Choroid plexus epithelial cell (primary cell): ENCODE measurements at places on chromosomes 11 and 22.

DNA sequence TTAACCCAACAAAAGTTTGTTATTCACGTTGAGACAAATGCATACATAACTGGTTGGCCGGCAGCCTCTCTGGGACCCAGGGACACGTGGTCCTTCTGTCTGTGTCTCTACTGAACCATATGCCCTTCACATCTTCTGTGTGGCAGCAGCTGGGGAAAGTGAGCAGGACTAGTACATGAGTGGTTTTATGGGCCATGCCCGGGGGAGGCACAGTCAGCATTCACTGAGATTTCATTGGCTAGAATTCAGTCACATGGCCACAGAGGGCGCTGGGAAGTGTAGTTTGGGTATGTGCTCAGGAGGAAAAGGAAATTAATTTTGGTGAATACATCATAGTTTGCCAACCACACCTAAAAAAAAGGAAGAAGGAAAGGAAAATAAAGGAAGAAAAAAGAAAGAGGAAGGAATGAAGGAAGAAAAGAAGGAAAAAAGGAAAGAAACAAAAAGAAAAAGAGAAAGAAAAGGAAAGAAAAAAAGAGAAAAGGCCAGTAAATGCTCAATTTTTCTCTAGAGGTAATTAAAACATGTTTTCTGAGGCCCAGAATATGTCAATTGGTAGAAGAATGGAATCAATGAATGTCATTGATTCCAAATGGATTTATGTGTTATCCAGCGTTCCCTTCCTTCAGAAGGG is 55.9 kb upstream of the KIRREL3 start:
- DNase-seq: no peak

DNA sequence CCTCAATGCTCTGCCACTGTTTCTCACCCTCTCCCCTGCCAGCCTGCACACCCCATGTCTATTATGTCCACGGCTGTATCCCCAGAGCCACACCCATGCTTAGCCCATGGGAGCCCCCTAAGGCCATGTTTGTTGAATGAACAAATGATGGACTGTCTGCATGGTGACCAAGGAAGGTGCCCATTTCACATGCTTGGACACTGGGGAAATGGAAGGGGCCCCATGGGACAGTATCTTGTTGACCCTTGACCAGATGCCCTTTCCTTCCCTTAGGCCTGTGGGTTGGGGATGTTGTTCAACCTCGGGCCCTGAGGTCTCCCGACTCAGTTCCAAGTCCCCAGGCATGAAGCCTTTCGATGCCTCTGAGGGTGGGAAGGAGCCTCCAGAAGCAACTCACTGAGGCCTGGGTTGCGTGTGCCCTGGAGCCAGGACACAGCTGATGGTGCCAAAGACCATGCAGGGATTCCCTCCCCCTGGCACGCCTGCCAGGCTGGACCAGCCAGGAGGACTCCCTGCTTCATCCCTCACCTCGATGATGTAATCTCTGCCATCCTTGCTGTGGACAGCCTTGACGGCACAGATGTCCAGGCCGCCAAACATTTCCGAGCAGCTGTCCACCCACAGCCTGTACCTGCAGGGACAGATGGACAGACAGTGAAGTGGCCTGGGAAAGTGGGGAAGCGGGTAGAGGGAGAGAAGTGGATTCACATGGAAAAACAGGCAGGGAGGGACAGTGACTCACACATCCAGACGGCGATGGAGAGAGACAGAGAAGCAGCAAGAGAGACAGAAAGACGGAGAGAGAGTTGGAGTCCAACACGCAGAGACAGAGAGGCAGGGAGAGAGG is 58.9 kb downstream of the FBXO7 start:
- peak; percentile 26 for DNase-seq

DNA sequence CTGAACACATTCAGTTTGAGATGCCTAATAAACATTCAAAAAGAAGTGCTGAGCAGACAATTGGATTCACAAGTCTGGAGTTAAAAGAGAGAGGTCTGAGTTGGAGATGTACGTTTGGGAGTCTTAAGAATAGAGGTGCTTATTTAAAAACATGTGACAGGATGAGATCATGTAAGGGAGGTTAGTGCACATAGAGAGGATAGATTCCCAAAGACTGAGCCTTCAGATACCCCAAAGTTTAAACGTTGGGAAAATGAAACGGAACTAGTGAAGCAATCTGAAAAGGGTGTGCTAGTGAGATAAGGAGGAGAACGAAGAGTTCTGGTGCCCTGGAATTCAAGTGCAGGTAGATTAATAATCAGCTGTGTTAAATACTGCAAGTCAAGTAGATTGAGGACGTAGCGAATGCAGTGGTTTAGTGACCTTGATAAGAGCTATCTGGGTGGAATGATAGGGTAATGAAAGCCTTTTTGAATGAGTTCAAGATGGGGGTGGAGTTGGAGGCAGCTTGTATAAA is 63.7 kb downstream of the HIPK3 start:
- DNase-seq: no peak

GRCh38 chr11:124898263-124898680 is 607 bp upstream of the ROBO4 start:
- peak; percentile 89 for DNase-seq

DNA sequence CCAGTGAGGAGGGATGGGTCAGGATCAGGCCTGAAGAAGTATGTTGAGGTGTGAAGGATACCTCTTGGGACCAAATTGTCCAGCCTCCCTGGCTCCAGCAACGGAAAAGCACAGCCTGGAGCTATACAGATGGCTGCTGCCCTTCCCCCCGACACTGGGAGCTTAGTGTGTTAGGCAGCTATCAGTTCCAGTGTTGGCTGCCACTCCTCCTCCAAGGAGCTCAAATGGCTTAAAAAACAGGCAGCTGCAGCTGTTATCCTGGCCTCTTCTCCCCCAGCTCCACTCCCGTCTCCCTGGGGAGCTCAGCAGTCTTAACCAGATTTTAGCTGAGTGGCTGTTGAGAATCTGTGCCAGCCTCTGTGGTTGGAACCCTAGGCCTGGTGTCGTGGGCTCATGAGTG is 225.0 kb downstream of the JRKL start:
- no peak for DNase-seq

GRCh38 chr22:37660709-37661045 is 2.2 kb downstream of the PDXP start:
- DNase-seq: no peak

DNA sequence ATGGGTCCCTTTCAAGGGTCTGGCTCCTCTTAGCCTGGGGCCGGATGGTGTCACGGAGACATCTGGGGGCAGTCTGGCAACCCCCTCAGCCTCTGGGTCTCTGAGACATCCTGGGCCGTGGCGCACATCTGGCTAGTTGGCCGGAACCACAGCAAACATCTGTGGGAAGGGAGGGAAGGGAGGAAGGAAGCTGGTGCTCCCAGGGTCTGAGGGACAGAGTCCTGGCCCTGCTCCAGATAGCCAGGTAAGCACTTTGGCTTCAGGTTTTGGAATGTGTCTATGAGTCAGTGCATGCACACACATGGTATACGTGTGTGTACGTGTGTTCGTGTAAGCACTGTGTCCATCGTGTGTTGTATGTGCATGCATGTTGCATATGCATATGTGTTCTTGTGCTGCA is 225.1 kb downstream of the MN1 start:
- no peak for DNase-seq

DNA sequence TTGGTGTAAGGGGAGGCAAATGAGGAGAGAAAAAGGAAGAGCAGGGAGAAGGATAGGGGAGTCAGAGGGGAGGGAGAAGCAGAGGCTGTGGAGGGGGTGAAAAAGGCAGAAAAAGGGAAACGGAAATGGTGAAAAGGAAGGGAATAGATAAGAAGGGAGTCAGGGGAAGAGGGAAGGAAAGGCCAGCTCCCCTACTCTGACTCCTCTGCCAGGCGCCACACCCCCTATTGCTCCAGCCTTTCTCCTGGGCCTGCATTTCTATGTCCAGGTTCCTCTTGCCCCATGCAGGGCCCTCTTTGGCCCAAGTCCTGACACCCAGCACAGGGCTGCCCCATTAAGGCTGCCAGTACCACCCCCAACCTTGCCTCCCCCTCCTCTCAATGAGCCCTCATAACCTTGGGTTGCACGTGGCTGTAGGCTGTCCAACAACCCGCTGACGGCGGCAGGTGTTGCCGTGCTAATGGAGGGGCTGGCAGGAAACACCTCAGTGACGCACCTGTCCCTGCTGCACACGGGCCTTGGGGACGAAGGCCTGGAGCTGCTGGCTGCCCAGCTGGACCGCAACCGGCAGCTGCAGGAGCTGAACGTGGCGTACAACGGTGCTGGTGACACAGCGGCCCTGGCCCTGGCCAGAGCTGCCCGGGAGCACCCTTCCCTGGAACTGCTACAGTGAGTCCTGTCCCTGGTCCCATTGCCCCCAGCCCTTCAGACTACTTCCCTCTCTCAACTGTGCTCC is 3.4 kb upstream of the NHERF4 start:
- DNase-seq: no peak

DNA sequence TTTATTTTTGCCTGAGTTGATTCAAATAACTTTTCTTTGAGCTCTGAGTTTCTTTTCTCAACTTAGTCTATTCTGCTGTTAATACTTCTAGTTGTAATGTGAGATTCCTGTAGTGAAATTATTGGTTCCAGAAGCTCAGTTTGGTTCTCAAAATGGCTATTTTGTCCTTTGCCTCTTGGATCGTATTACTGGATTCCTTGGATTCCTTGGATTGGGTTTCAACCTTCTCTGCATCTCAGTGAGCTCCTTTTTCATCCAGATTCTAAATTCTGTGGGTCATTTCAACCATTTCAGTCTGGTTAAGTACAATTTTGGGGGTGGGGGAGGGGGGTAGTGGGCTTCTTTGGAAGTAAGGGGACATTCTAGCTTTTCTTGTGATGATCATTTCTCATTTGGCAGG is 341.1 kb upstream of the CNTN5 start:
- DNase-seq: no peak

DNA sequence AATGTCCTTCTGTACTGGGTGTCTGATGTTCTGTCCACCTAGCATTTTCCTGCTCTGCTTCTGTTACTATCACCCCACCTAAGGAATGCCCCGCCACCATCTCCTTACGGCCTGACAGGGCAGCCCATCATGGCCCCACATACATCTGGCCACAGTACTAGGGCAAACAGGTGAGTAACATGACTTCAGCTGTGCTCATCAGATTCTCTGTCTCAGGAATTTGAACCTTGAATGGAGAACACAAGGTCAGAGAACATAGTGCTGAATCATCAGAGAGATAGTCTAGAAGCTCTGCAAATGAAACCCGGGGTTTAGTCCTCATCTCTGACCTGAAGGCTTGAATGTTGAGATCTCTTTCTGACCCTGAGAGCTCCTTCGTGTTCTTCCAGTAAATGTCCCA is 32.4 kb downstream of the ZC3H12C start:
- DNase-seq: peak; percentile 98

DNA sequence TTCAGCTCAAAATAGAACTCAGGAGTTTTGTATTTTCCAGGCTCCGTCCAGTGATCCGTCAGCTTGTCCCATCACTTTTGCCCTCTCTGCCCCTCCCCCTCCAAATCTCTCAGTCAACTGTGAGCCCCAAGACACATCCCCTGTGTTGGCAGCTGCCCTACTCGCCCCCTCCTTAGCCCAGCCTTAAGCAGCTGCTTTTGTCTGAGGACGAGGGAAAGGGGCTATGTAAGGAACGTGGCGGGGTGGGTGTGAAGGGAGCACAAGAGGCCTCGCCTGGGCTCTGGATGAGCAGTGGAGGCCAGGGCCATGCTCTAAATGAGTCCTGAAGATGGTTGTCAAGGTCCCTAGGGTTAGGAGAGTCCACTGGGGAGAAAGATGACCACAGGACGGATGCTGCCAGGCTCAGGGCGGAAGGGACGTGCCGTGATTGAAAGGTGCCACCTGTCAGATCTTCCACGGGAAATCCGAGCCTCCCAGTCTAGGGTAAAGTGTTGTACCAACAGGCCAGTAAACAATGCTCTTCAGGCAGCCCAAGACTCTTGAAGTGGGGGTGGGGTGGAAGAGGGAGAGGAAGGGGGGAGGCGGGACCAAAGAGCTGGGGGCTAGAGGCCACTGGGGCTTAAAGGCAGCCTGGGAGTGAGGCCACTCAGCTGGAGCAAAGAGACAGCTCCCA is at the start of gene SMTNL1:
Gene SMTNL1, plus strand, starts transcription at position 649 of the 673 bp plus-strand sequence. CDS start 5,048 bp downstream, outside the sequence.
- no peak for DNase-seq

- no peak for DNase-seq
These were observed 5.1 kb downstream of the FLRT1 start for GRCh38 chr11:64040684-64041322.

- no peak for DNase-seq
These were observed 6.2 kb upstream of the IL17REL start for GRCh38 chr22:50018608-50019285.

DNA sequence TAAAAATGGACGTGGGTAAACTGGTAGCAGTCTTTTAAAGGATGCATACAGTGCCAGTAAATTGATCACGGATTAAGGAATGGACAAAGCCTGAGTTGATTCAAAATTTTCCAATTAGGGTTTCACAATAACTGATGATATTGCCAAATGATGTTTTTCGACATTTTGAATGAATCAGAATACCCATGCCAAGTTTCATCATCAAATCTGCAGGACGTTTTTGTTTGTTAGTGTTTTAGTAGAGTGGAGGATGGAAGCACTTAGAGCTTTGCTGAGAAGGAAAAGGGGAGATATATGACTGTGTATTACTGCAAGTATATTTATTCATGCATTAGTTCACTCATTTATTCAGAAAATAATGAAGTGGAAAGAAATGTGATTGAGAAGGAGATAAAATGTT is 78.3 kb downstream of the SLC17A6 start:
- no peak for DNase-seq

GRCh38 chr22:28024422-28024888 is 105.4 kb upstream of the PITPNB start:
- no peak for DNase-seq

DNA sequence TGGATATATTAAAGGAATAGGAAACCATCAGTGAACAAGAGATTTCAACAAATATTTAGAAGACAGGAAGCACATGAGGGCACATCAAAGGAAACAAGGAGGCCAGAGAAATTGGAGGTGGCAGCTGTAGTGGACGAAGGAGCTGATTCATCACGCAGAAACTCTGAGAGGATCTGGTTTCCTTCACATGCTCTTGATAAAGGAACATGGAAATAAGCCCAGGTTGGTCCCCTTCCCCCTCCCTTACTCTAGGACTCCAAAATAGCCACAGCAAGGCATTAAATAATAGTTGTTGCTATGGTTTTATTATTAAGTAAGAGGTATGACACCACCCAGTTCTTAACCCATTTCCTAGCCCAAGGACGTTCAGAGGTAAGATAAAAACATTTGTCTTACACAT is 11.3 kb downstream of the IZUMO1R start:
- peak; percentile 44 for DNase-seq

DNA sequence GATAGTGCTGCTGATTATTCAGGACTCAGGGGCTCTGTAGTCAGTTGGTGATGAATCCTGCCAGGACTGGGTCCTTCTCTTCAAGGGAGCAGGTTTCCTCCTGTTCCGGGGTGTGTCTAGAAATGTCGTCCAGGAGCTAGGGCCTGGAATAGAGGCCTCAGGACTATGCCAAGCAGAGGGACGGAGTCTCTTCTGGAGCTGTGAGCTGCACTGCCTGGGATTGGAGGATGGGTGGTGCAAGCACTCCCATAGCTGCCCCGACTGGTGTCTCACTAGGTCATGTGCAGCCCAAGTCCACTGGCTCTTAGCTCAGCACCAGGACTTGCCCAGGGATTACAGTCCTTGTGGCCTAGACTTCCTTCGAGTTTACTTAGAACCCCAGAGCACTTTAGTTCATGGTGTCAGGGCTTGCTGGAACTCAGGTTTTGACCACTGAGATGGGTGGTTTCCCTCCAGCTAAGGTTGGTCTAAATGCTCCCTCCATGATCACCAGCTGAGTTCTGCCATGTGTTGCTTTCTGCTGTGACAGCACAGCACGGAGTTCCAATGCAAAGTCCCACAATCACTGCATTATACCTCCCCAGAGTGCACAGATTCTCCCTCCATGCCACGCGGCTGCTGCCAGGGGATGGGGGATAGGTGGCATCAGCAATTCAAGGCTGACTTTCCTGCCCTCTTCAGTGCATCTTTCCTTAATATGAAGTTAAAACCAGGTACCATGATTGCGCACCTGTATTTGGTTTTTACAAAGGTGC is 42.6 kb upstream of the SHANK2 start:
- DNase-seq: no peak

GRCh38 chr11:61384271-61385242 is 7.8 kb upstream of the TMEM216 start:
- peak; percentile 69 for DNase-seq
